ENCODE measurements at places on chromosomes 6 and 20. TPM values are rescaled to one million over a fixed set of nuclear protein-coding genes. Genes with fewer than 3 reads are reported as not detected.

Gene BRPF3
- total RNA-seq: 15.3 TPM

Gene RHAG
- total RNA-seq: 1.0 TPM

Gene C20orf202
- total RNA-seq: 0.21 TPM

Gene SLC17A3
- total RNA-seq: not detected

All from urinary bladder (tissue), 4 donors.